Activated CD4-positive, alpha-beta T cell treated with anti-CD3 and anti-CD28 coated beads, Interleukin-2, Interleukin-6, amounts not matched to agents 100 ng/mL and 50 ng/mL, durations not matched to agents 16 hours and 8 hours (primary cell): ENCODE measurements at places on chromosomes 2 and 18.

- DNase-seq = no peak
Observed at GRCh38 chr2:39615675-39616074, 50.0 kb upstream of the TMEM178A start.

DNA sequence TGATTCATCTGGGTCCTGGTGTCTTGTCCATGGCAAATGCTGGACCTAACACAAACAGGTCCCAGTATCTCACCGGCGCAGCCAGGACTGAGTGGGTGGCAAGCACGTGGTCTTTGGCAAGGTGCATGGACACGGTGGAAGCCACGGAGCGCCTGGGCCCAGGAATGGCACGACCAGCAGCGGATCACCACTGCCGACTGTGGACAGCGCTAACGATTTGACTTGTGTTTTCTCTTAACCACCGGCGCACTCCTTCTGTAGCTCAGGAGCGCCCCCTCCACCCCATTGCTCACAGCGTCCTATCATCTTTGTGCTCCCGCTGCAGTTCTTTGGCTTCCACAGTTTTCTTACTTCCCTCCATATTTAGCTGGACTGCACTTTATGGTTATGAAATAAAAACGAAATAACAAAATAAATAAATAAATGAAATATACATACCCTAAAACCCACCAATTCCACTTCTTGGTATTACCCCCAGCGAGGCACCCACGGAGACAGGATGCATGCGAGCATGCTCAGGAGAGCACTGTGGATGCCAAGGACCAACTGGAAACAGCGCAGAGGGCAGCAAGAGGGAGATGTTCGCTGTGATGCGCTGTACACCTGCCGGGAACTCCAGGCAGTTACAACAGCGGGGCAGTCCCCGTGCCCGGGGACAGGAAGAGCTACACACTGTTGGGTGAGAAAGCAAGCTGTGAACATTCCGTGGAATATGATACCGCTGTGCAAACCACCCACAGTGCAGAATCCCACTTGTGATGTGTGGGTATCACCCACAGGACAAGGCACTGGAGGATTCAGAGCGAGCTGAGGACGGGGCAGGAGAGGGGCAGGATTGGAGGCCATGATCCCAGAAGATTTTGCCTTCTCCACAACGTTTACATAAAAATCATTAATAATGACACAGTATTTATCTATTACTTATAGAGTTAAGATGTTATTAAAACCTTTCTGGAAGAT lies 7.0 kb upstream of the CIDEA start:
- DNase-seq = peak; percentile 32

DNA sequence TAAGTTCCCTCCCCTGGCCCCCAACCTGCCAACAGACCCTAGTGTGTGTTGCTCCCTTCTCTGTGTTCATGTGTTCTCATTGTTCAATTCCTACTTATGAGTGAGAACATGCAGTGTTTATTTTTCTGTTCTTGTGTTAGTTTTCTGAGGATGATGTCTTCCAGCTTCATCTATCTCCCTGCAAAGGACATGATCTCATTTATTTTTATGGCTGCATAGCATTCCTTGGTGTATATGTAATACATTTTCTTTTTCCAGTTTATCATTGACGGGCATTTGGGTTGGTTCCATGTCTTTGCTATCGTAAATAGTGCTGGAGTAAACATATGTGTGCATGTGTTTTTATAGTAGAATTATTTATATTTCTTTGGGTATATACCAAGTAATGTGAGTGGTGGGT lies 602.2 kb downstream of the DSC3 start:
- no peak for DNase-seq

DNA sequence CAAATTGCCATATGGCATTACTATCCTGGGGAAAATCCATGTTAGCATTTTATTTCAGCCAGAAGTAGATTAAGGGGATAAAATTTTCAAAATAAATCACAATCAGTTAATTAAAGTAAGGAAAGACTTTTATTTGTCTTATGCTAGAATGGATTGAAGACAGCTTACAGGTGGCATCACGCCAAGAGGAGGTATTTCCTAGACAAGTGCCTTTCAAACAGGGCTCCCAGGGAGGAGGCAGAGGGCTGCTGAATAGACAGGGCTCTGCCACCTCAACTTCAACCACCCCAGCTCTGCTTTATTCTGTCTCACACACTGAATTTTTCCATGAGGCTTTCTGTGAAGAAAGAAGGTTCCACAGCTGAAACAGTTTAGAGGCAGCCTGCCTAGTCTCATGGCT lies 12.2 kb downstream of the CCDC68 start:
- no peak for DNase-seq

DNA sequence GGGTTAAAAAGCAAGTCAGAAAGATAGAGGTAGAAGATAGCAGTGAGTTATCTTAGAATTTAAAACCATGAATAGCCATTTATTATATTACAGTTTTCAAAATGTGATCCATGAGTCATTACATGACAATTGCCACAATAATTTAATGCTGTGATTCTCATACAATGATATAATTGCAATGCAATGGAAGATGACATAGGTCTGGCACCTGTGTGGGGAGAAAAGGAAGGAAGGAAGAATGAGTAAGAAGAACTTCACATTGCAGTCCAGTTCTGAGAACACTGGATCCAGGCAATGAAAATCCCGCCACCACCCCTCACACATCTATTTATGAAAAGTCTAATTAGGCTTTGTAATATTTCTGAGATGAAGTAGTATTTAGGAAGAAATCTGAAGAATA lies 738.1 kb upstream of the LINC00305 start:
- DNase-seq = no peak

DNA sequence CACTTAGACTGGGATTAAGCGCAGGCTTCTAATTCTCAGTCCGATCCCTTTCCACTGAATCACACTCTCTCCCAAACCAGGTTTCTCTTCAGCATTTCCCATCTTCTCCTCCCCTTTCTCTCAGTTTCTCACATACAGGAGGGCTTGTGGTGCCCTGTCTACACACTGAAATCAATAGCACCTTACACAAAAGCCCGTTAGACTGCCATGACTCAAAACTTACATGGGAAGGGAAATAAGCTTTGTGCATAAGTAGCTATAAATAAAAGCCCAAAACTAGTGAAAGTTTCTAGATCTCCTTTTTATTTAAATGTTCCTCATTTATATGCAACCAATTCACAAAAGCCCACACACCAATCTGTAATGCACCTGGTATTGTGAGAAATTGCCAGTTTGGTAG lies 318.4 kb downstream of the TXNL1 start:
- no peak for DNase-seq

GRCh38 chr2:24874035-24874434 lies 46.0 kb downstream of the ADCY3 start:
- no peak for DNase-seq

- DNase-seq = no peak
Observed at GRCh38 chr2:240905176-240905781, 857 bp upstream of the CROCC2 start.

- no peak for DNase-seq
Observed at GRCh38 chr2:11553661-11554398, 20.0 kb downstream of the GREB1 start.

DNA sequence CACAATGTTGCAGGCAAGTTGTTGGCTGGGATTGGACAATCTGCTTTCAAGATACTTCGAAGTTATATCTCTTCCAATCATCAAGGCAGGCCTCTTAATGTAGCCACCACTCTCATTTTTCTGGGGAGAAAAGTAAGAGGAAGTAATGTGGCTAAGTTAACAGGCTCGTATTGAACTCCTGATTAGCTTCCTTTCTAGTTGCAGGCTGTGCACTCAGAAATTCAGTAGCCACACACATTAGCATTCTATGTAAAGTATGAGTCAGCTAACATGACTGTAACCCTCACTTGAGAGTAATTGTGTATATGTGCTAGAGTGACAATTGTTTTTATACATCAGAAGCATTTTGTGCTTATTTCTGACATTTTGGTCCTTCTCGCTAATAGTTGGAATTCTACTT lies 3.3 kb downstream of the TWSG1 start:
- peak; percentile 49 for DNase-seq

DNA sequence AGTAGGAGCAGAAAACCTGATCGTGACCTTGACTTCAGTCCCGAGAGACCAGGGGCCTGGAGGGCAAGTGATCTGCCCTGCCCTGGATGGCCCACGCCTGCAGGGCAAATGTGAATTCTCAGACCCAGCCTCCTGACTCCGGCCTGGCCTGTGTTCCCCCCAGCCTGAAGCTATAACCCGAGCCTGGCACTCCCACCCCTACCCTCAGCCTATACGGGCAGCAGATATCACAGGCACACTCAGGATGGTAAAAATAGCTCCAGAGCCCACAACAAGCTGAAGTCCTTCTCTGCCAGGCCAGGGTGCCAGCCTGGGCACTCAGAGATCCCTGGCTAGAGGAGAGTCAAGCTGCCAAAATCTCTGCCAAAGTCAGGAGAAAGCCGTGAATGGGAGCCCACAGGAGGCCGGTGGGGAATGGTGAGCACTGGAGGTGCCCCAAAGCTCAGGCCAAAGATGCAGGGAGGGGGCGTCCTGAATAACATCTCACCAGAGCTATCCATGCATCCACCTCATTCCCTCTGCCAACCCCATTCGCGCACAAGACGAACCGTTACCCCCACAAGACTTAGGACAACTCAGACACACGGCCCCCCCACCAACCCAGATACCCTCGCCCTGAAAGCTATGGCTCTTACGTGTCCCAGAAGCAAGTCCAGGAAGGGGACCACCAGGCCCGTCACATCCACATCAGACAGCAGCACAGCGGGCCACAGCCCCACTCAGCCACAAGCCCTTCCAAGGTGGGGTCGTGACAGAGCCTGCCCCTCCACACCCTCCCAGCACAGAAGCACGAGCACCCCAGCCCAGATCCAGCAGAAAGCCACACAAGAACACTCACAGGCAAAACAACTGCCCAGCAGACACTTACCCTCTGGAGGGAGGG lies 144.9 kb downstream of the TNS1 start:
- DNase-seq = no peak

DNA sequence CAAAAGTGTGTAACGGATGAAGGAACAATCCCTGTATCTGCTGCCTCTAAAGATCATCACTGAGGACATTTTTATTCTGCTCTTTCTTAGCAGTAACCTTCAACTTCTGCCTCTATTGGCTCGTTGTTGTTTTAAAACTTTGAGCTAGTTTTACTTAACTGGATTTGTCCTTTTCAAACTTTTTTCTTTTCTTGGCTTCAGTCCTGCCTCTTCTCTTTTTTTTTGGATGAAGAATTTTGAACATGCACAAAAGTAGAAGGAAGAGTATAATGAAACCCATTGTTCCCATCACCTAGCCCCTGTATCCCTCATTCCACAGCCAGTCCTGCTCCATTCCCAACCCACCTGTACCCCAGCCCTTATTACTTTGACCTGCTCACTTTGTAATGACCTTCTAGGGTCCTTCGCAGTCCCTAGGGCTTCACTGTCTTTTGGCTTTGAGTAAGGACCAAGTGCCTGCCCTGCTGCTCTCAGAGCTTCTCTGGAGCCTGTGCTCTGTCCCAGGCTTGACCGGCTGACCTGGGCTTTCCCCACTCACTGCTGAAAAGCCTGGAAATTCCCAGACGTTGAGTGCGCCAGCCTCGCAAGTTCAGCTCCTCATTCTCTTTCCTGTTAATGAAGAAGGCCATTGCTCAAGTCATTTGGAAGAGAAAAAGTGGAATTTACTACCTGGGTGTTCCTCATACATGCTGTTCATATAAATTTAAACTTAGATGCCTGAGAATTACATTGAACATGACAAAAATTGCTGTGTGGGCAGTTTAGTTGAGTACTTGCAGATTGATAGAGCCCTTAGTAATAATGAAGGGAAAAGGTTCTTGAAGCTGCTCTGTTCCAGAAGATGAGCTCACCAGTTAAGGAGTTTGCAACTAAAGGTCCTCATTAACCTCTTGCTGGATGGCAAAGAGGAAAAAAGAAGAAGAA lies 149.3 kb upstream of the ALPP start:
- DNase-seq = no peak

DNA sequence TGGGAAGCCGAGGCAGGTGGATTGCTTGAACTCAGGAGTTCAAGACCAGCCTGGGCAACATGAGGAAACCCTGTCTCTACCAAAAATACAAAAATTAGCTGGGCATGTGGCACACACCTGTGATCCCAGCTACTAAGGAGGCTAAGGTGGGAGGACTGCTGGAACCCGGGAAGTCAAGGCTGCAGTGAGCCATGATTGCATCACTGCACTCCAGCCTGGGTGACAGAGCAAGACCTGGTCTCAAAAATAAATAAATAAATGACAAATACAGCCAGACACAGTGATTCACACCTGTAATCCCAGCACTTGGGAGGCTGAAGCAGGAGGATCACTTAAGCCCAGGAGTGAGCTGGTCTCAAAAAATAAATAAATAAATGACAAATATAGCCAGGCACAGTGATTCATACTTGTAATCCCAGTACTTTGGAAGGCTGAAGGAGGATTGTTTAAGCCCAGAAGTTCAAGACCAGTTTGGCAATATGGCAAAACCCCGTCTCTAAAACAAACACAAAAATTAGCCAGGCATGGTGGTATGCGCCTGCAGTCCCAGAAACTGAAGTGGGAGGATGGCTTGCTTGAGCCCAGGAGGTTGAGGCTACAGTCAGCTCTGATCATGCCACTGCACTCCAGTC lies 6.2 kb downstream of the KANSL3 start:
- no peak for DNase-seq

DNA sequence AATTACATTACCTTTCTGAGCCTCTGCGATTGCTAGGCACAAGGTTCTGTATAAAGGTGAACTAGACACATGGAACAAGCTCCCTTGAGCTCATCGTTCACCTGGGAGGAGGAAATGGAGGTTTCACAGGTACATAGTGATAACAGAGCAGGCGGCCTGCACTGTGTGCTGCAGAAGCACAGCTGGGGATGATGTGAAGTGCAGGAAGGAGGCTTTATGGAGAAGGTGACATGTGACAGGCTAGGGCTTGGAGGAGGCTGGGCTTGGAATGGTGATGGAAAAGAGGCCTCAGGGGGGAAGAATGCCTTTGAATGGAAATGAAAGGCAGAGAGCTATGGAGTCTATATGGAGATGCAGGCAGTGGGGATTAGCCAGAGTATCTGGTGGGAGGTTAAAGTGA lies 22.9 kb downstream of the MARCHF4 start:
- DNase-seq = peak; percentile 27

GRCh38 chr2:165406173-165406572 lies 63.3 kb upstream of the CSRNP3 start:
- no peak for DNase-seq

DNA sequence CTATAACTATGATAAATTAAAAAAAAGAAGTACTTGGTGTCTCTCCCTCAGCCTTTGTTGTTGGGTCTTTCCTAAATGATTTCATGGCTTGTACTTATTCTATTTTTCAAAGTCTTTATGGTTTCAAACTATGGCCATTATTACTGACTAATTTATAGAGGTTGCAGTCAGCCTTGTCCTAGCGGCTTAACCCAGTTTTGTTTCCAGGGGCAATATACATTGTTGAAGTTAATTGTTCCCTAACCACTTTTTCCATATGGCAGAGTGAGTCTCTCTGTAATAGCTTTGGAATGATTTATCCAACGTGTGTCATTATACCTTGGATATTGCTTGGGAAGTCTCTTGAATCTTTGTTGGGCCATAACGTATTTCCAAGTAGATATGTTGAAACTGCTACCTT lies 408.8 kb downstream of the HRH4 start:
- DNase-seq = no peak

DNA sequence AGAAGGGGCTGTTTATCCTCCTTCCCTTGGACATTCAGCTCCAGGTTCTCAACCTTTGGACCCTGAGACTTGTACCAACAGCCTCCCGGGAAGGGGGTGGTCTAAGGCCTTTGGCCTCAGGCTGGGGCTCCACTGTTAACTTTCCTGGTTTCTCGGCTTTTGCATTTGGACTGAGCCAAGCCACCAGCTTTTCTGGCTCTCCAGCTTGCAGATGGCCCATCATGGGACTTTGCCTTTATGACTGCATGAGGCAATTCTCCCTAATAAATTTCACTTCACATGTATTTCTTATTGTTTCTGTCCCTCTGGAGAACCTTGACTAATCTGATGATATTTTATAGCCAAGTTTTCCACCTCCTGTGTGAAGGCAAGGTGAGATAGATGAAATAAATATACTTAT lies 180.8 kb downstream of the PPP1R1C start:
- no peak for DNase-seq
